ENCODE measurements at places on chromosomes 5 and 9. TPM values are rescaled to one million over a fixed set of nuclear protein-coding genes. Genes with fewer than 3 reads are reported as not detected.

DNA sequence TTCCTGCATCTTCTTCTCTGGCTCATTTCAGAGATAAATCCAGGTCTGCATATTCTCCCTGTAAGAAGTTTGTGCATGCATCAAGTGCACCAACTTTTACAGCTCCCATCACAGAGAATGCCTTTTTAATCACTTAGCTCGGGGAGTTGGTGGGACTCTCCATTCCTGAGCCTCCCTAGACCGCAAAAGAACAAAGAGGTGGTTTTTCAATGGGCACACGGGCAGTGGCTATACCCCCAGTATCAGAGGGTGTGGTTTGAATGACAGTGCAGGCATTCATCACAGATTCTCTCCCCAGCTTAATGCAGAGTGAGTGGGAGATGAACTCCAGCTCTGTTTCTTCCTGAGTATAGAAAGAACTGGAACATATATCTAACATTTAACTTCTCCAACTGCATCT lies 264.7 kb upstream of the NR4A3 start:
- no peak for ATAC-seq

DNA sequence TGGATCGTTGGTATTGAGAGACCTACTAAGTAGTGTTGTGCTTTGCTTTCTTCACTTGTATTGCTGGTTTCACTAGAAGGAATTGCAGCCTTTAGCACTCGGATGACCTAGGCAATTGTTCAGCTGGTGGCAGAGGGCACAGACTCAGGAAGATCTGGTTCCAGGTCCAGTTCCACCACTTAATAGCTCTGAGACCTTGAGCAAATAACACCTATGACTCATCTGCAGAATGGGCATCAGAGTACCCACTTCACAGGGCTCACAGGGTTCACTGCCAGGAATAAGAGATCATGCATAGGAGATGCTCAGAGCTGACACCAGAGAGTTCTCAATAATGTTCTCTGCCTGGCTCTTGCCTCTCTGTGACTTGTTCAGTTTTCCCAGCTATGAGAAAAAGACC lies 133.6 kb downstream of the SIL1 start:
- ATAC-seq, result no peak

DNA sequence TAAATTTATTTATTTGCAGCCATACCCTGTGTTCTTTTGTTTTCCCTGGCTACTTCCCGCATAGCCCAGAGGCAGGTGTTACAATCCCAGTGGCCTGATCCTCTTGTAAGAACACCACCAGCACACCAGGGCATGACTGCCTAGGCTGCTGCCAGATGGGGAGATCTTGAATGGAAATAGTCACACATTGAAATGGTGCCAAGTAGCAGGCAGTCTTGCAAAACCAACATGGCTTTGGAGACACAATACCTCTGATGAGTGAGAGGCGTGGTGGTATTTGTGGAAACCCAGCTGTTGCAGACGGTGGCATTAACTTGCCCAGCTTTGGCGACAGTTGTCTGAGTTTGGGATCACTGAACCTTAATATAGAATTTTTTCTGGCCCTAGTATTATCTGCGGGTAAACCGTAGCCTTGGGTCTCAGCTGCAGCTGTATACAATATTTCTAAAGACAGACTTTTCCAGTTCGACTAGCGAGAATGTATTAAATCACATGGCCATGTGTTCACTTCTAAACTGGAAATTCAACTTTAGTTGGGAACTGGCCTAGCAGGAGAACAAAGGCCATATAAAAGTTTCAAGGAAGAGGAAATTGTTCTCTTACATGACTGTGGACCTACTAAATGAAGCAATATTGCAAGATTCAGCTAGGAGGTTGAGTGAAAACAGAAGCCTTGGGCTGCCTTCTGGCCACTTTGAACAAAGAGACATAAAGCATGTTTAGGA lies 277.0 kb downstream of the SMARCA2 start:
- no peak for ATAC-seq

- ATAC-seq, result no peak
Measured at GRCh38 chr9:133362359-133363044, 6.2 kb downstream of the SURF2 start.

DNA sequence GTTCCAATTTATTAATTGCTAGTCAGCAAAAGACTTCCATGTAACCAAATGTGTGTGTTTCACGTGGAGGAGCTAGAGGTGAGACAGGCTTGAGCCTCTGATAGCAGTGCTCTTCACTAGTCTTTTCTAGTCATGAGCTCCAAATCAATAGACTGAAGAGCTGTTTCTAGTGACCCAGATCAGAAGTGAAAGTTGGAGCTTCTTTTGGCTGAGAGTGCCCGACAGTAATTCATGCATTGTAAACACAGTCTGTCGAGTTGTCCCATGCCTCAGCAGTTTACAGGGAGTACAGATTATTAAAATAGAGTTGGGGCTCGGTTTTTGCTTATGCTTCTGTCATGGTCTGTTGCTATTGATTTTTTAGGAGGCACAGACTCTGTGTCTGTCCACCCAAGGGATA lies 793.1 kb downstream of the DTWD2 start:
- ATAC-seq, result no peak

- peak; percentile 98 for ATAC-seq
Measured at GRCh38 chr5:73215891-73216610, 43.1 kb downstream of the TMEM174 start.

GRCh38 chr9:91516081-91516480 lies 92.4 kb upstream of the NFIL3 start:
- no peak for ATAC-seq

DNA sequence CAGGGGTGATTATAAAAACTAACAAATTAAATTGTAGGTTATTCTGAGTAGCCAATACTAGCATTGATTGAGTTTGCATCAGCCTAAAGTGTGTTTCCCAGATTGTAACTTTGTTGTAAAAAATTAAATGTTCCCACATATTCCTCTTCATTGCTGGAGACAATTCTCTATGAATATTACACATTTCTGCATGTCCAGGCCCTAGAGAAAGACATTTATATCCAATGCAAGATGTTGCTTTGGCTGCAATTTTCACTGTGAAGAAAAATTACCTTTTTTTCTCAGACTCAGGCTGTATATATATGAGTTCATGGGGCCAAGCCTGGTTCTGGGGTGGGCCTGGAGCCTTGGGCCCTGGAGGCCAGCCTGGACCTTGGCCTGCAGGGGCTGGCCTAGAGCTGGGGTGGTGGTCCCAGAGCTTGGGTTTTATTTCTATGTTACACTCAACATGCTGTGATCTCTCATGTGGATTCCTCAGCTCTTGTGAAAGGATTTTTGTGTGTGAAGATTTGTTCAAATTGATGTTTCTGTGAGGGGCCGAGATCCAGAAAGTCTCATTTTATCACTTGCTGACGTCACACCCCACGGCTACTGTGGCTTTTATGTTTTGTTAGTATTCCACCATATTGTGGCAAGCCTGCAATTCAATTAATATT lies 232.5 kb downstream of the SPATA31A1 start:
- ATAC-seq, result no peak

GRCh38 chr9:131734165-131734610 lies 5.7 kb downstream of the RAPGEF1 start:
- ATAC-seq, result no peak

DNA sequence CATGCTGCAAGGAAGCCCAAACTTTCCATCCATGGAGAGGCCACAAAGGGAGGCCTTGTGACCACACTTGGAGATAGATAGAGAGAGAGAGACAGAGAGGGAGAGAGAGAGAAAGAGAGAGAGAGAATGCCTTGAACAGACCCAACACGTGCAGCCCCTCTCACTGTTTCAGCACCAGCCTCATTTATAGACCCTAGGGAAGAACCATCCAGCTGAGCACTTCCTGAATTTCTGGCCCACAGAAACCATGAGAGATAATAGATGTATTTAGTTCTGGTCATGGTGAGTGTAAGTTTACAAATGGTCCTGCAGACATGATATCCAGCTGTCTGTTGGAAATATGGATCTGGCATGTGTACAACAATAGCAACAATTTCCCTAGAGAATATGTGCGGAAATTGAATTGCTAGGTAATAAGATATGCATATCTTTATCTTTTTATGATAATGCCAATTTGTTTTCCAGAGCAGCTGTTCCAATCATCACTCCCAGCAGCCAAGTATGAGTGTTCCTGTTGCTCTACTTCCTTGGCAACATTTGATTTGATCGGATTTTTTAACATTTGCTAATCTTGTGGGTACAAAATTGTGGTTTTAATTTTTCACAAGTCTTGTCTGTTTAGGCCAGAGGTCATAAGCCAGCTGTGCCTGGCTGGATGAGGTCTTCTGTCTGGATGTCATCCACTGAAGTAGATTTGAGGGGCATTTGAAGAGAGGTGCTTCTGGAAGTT lies 217.3 kb upstream of the IL12B start:
- ATAC-seq, result no peak

GRCh38 chr9:35944173-35944572 lies 13.8 kb downstream of the OR2S2 start:
- ATAC-seq, result no peak

- no peak for ATAC-seq
Measured at GRCh38 chr5:137876101-137876500, 8.4 kb downstream of the MYOT start.

GRCh38 chr5:150600616-150601490 lies 39.6 kb upstream of the SYNPO start:
- no peak for ATAC-seq

DNA sequence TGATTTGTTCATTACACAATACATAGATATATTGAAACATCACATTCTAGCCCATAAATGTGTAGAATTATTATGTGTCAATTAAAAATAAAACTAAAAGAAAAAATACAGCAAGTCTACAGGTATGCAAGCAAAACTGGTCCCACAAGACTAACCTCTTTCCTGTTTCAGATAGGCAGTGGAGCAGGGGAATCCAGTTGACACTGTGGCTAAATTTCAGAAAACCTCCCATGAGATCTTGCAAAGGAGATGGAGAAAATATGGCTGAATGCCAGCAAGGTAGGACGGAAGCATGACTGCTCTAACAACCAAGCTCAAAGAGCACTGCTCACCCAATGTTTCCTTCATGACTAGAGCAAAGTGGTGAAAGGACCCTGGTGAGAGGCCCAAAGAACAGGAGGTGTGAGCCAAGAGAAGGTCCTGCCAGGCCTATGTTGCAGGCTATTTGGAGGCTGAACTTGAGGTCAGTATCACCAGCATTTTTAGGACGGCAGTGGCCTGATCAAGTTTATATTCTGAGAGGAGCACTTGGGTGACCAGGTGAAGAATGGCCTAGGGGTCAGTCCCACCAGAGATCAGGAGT lies 1.1 kb upstream of the SH3TC2 start:
- ATAC-seq, result no peak

DNA sequence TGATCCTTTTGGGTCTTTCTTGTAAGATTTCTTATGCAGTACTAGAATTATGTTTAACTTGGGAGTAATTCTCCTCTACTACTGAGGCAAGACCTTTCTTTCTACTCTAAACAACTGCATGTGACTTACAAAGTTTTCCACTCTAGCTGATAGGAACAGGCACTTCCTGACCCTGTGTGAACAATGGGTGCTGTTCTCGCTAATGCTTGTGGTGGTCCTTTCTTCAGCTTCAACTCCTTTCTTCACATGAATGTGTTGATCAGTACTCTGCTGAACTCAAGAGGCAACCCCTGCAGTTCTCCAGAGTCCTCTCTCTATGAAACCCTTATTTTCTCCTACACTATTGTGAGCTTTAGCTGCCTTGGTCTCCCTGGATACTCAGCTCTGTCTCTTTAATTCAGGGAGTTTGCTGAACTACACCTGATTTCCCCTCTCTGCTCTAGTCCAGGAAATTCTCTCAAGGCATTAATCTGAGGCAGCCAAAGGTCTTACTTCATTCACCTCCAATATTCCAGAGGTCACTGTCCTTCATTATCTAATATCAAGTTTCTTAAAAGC lies 484.6 kb upstream of the PIK3R1 start:
- no peak for ATAC-seq

DNA sequence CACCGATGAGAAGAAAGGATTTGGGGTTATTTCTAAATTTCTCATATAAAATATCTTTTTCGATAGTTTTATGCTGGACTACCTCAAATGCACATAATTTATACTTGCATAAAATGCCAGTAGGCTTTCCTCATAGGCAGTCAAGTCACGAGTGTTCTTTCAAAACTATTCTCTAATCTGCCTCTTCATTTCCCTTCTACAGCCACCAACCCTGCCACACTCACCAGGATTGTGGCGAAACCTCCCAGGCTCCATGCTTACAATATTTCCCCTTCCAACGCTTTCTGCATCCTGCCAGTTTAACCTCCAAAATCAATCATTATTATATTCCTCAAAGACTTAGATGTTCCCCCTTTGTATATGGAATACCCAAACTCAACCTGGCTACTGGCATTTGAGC lies 65.4 kb downstream of the FRMD3 start:
- ATAC-seq, result no peak

GRCh38 chr5:95727764-95728191 lies 3.4 kb upstream of the RHOBTB3 start:
- no peak for ATAC-seq

- peak; percentile 65 for ATAC-seq
Measured at GRCh38 chr9:87445646-87446045, 52.0 kb upstream of the DAPK1 start.

DNA sequence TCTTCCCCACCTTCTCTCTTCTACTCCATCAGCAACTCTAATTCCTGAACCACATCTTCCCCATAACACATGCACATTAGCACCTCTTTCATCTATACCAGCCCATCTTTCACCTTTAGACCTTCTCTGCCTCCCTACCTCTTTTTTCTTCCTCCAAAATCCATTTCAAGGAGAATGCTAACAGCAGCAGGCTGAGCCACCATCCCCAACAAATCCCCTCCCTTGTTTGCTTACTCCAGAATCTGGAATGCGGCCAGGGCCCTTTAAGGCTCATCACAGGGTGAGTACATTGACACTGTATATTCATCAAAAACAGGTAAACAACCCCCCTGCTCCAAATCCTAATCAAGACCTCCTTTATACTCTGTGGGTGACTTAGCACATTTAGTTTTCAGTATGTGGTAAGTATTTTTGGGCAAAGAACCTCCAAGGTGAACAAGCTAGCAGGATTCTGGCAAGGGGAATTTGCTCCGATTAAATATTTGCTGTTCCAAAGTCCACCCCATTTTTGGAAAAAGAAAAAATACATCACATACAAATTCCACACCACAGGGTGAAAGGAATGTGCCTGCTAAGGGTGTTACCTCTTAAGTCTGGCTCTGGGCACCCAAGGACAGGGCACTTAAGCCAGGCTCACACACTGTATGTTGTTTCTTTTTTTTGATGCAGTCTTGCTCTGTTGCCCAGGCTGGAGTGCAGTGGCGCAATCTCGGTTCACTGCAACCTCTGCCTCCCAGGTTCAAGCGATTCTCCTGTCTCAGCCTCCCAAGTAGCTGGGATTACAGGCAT lies 71.4 kb downstream of the SERINC5 start:
- no peak for ATAC-seq

GRCh38 chr9:133248726-133249295 lies 26.2 kb downstream of the ABO start:
- ATAC-seq, result no peak

GRCh38 chr9:121140162-121140561 lies 61.5 kb downstream of the RAB14 start:
- no peak for ATAC-seq

The IFNA13 gene
- total RNA-seq, result not detected

The PALM2AKAP2 gene
- 8.2 TPM for total RNA-seq

The HTR1A gene
- not detected for total RNA-seq

The PRDM9 gene
- not detected for total RNA-seq

The ZNF454 gene
- total RNA-seq, result 3.9 TPM

The PLCXD3 gene
- 5.1 TPM for total RNA-seq

The GABRB2 gene
- total RNA-seq, result 1.2 TPM

The IL3 gene
- total RNA-seq, result not detected

The IFNA21 gene
- not detected for total RNA-seq

The CCNO gene
- total RNA-seq, result not detected

The ANKDD1B gene
- not detected for total RNA-seq

The GAPT gene
- total RNA-seq, result 0.50 TPM

The OR2Y1 gene
- not detected for total RNA-seq

The IRF1 gene
- total RNA-seq, result 74.3 TPM

The NR5A1 gene
- not detected for total RNA-seq

The FAM153A gene
- total RNA-seq, result 26.3 TPM

The SLC6A3 gene
- total RNA-seq, result not detected

The ZNF618 gene
- total RNA-seq, result 4.7 TPM

All from gastroesophageal sphincter (tissue), 4 donors.